Stimulated activated naive B cell treated with anti-CD40 and anti-IgM and Interleukin-4, amounts not matched to agents 10 μg/mL and 1 μg/mL and 100 μg/mL, for 72 hours (primary cell): ENCODE measurements at places on chromosomes 5 and 9.

- DNase-seq, result no peak
Measured at GRCh38 chr5:95280401-95281095, 4.3 kb downstream of the MCTP1 start.

- DNase-seq, result no peak
Measured at GRCh38 chr5:108148715-108149139, 233.2 kb downstream of the FBXL17 start.

GRCh38 chr5:53116597-53116996, 7.0 kb upstream of the MOCS2 start:
- DNase-seq, result no peak

- no peak for DNase-seq
Measured at GRCh38 chr5:40879163-40879942, 29.9 kb upstream of the C7 start.

DNA sequence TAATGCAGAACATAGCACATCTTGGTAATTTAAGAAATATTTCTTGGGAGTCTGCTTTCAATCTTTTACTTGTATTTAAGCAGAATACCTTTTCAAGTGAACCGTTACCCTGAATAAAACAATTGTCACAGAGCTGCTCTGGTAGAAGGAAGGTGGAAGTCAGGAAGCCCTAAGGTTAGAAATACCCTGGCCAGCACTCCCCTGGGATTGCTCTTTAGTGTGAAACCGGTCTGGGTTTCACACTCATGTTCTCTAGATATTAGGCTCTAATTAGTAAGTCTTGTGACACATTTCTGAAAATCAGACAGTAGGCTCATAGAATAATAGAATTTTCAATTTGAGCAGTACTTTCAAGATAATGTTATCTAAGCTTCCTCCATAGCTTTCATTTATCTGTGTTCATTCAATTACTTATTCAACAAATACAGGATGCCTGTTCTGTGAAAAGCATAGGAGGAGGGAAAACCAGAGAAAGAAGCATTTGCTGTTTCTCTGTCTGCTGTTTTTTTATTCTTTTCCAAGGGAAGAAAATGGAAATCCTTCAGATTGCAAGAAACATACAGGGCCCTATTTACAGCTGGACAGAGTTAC, 825.5 kb downstream of the TLR4 start:
- DNase-seq, result no peak

DNA sequence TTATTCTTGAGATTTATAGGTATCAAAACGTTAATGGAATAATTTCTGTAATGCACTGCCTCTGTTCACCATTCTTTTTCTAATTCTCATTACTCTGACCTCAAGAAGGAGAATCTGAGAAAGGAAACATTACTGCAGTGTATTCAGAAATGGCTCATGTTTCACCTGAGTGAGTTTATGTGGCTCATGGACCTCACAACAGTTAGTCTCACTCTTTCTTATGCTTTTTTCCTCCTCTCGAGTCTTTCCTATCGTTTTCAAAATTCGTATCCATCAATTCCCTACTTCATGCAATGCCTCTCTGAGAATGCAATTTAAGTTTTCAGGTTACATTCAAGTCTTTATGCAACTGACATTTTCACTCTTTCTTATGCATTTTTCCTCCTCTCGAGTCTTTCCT, 9.6 kb downstream of the CDH10 start:
- no peak for DNase-seq

- no peak for DNase-seq
Measured at GRCh38 chr5:146586752-146587151, 70.8 kb upstream of the GPR151 start.

GRCh38 chr9:36884721-36885120, 149.3 kb downstream of the PAX5 start:
- DNase-seq, result no peak

DNA sequence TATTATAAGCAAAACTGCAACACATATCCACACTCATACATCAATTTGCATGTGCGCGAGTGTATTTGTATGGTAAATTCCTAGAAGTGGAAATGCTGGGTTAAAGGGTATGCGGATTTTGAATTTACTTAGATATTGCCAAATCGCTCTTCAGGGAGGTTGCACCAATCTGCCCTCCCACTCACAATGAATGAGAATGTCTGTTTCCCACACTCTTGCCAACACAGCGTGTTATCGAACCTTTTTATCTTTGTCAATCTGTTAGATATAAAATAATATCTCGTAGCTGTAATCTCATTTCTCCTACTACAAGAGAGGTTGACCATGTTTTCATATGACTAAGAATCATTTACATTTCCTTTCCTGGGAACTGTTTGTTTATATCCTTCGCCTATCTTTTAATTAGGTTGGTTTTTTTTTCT, 35.7 kb downstream of the LHX2 start:
- no peak for DNase-seq

GRCh38 chr5:172569861-172570558, 71.1 kb upstream of the NEURL1B start:
- no peak for DNase-seq

GRCh38 chr5:112737070-112737462, 619 bp upstream of the APC start:
- DNase-seq, result no peak

GRCh38 chr9:137313956-137314560, 12.0 kb upstream of the NRARP start:
- DNase-seq, result no peak

DNA sequence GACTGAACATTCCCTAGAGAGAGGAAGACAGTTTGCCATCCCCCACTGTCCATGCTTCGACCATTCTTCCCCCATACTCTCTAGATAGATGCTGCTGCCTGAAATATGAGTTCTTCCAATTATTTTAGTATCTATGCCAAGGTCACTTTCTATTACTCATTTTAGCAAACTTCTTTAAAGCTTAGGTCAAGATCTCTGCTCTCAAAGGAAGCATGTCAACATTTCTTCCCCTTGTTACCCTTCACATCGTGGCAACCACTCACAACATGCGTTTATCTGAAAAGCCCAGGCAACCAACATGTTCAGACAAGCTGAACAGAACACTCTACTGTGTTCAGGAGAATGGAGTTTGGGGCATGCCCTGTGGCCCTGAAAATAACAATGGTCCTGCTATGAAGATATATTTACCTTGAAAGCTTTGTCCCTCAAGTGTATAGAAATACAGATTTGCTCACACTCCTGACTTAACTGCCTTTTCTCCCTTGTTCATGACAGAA, 138.4 kb upstream of the KIF2A start:
- DNase-seq, result no peak

GRCh38 chr5:179494774-179495526, 55.4 kb upstream of the RUFY1 start:
- no peak for DNase-seq

DNA sequence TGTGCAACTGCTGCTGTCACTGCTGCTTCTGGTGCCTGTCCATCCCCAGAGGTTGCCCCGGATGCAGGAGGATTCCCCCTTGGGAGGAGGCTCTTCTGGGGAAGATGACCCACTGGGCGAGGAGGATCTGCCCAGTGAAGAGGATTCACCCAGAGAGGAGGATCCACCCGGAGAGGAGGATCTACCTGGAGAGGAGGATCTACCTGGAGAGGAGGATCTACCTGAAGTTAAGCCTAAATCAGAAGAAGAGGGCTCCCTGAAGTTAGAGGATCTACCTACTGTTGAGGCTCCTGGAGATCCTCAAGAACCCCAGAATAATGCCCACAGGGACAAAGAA, 265 bp downstream of the CA9 start:
- DNase-seq, result no peak

- DNase-seq, result no peak
Measured at GRCh38 chr5:36418152-36418979, 116.7 kb upstream of the RANBP3L start.

- DNase-seq, result no peak
Measured at GRCh38 chr9:71108937-71109336, 12.5 kb downstream of the TRPM3 start.

DNA sequence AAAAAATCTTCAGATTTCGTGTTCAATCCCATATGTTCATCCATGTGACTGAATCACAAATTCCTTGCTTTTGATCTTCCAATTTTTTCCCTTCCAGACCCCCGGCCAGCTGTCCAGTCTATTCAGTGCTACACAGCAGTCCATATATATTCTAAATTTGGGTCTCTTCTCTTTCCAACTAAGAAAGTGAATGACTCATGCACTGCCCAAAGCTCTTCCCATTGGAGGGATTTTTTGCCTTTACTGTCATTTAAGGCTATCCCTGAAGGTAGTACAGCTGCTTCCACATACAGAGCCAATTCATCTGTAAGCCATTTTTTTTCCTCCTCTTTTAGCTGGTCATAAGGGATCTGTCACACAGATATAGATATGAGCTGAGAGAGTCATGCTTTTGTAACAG, 478.3 kb downstream of the DMRT2 start:
- DNase-seq, result no peak

GRCh38 chr5:88761269-88761850, 121.6 kb downstream of the MEF2C start:
- DNase-seq, result no peak

DNA sequence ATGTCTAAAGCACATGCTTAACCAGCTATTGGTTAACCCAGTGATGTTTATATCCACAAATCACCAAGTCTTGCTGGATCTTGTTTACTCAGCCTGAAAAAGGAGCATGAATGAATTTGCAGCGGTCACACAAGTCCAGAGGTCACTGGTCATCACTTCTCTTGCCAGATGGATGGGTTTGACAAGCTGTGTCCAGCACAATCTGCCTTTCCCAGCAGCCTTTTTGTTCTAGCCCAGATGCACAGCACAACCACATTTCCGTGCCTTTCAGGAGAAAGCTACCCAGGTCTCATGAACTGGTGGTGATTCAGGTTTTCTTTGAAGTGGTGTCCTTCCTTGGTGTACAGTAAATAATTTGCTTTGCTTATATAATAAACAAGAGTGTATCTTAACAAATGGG, 32.1 kb downstream of the TMEM252 start:
- no peak for DNase-seq

DNA sequence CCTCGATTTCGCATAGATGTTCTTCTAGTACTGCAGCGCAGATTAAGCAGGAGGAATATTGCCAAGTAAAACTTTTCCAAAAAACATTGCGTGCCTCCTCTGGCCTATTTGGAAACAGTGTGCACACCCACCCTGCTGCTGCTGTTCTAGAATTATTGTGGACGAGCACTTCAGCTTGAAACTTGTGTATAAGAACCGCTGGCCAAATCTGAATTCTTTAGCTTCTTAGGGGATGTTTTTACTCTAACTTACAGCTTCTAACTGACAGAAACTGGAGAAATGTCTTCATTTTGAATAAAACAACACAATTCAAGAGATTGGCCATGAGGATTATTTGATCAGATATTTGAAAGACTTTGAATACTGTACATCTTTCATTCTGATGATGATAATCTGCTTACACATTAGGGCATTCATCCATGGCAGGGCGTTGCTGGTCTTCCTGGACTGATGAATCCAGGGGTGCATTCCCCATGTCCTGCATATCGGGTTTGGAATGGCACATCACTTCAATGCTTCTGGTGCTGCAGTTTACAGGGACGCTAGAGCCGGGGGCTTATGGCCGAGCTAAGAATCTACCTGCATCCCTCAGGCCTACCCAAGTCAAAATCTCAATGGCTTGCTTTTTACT, 6.5 kb downstream of the ADAMTS16 start:
- DNase-seq, result no peak

GRCh38 chr5:113390224-113390623, 44.6 kb downstream of the TSSK1B start:
- no peak for DNase-seq

DNA sequence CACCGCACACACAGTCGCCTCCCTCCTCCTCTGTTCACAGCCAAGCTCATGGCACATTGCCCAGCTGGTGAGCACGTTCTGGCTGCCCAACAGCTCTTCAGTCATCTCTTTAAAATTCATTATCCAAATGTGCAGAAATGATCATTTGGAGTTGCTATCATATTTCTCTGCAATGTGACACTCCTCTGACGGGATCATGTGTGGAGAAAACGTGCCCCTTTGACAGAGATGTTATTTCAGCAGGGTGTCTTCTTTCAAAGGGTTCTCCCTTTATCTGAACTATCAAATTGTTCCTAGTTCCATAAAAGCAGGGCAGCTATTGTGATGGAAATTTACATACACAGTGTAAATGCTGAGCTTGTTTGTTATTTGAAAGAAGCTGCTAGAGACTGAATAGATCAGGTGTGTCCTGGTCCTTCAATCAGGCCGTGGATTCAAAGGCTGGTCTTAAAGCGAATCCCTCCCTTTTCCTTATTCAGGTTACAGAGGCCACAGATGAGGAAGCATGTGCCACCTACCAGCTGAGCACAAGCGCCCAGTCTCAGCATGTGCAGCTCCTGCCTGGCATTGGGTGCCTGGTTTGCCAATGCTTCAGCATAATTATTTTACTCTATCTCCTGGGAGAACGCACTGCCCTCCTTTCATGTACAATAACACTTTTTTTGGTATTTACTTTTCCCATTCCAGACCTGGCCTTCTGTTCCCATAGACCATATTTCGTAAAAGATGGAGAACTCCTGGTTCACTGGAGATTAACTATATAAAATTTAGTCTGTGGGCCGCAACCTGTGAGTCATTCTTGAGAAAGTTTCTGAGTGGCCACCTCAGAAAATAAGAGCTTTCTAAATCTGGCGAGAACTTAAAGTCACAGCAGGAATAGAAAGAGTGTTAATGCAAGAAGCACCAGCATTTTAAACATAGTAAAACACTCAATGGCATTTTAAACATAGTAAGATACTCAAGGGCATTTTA, 433.7 kb downstream of the ENC1 start:
- DNase-seq, result no peak

GRCh38 chr5:141637123-141637766, 448 bp downstream of the RELL2 start:
- DNase-seq, result peak; percentile 31

- DNase-seq, result no peak
Measured at GRCh38 chr9:129387822-129388221, 209.8 kb upstream of the IER5L start.

- no peak for DNase-seq
Measured at GRCh38 chr5:144236499-144236898, 65.8 kb downstream of the KCTD16 start.

GRCh38 chr5:29949301-29949872, 1244.1 kb upstream of the CDH6 start:
- no peak for DNase-seq
